ENCODE measurements at places on chromosomes 11 and 22. TPM values are rescaled to one million over a fixed set of nuclear protein-coding genes. Genes with fewer than 3 reads are reported as not detected.

The MAPK8IP2 gene
- 3.5 TPM for total RNA-seq

DNA sequence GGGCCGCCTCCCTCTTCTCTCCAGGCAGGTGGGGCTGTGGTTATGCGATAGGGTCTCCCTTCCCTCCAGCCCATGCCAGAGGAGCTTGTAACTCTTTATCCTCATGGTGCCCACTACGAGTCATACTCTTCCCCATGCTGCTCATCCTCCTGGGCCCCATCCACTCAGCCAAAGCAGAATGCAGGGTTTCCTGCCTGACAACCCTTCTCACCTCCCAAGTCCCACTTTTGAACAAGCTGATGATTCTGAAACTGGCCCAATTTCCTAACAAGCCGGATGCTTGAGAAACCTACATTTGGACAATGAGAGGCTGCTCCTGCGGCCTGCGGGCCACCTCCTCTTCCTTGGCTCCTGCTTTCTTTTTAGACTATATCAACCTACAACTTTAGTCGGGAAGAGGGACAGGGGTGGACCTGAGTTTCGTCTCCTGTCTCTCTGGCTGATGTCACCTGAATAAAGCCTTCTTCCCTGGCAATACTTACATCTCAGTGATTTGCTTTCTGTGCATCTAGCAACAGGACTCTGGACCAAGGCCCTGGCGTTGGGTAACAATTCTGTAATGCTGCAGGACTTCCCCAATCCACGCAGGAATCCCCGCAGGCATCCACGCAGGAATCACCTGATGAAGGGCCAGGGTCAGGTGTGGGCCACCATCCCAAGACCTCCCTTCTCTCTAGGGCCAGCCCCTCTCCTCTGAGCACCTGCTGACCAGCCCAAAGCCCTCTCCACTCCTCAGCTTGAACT, 1.5 kb upstream of the NDUFS8 start:
- no peak for DNase-seq

DNA sequence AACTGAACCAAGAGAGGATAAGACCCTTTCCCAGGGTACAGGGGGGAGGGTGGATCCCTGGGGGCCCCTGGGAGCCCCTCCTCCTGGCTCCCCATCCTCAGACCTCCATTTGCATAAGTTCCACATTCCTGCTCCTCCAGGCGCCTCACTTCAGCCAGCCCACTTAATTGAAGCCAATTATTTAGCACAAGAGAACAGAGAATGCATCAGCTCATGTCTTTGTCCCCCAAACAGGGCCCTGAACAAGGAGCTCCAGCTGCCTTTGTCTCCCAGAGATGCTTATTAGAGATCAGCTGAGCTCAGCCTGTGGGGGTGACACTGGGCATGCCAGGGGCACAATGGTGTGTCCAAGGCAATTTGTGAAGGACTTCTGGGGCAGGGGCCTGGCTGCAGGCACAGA, 89.9 kb upstream of the PRDM11 start:
- peak; percentile 71 for DNase-seq

DNA sequence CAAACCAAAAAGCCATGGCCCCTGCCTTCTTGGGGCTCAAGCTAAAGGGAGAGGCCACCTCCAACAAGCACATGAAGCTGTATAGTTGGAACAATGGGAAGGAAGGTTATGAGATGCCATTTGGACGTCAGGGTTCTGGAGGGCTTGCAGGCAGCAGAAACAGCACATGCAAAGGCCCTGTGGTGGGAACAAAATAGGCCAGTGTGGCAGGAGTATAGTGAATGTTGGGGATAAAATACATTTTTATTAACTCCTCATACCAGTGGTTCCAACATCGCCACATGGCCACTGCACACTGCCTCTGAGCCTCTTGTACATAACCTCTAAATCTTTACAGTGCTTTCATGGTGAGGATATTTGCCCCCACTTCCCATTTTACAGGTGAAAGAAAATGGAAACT, 32.2 kb upstream of the MN1 start:
- no peak for DNase-seq

The MRGPRX4 gene
- not detected for total RNA-seq

The MMP1 gene
- not detected for total RNA-seq

DNA sequence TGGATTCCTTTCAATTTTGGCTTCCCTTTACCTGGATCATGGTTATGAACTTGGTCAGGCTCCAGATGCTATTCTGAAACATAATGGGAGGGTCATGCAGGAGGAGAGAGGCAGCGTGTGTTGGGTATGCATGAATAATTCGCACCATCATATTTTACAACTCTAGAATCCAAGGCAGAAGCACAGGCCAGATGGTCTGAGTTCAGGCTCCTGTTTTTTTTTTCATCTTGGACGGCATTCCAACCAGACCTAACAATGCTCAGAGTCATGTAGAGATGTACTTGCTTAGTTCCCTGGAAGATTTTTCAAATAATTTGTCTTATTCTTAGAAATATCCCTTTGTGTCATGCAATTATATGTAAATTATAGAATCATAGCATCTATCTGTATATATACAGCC, 393.5 kb downstream of the JRKL start:
- DNase-seq: no peak

DNA sequence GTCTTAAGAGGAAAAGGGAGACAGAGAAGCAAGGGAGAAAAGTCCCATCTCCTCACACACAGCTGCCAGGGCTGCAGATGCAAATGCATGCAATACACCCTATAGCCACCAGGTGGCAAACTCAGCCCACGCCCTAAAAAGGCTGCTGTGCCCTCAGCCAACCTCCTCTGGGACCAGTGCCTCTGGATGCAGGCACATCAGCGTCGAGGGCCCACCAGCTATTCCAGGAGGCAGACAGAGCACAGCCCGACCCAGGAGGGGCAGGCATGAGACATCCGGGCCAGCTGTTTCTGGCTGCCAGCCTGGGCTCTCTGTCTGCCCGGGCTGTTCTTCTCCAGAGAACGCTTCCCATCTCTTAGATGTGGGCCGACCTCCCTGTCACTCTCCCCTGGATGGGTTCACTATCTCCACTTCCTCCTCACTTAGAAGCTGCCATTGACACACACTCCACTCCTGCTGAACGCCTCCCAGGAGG, 39.7 kb downstream of the TPBGL start:
- peak; percentile 92 for DNase-seq

DNA sequence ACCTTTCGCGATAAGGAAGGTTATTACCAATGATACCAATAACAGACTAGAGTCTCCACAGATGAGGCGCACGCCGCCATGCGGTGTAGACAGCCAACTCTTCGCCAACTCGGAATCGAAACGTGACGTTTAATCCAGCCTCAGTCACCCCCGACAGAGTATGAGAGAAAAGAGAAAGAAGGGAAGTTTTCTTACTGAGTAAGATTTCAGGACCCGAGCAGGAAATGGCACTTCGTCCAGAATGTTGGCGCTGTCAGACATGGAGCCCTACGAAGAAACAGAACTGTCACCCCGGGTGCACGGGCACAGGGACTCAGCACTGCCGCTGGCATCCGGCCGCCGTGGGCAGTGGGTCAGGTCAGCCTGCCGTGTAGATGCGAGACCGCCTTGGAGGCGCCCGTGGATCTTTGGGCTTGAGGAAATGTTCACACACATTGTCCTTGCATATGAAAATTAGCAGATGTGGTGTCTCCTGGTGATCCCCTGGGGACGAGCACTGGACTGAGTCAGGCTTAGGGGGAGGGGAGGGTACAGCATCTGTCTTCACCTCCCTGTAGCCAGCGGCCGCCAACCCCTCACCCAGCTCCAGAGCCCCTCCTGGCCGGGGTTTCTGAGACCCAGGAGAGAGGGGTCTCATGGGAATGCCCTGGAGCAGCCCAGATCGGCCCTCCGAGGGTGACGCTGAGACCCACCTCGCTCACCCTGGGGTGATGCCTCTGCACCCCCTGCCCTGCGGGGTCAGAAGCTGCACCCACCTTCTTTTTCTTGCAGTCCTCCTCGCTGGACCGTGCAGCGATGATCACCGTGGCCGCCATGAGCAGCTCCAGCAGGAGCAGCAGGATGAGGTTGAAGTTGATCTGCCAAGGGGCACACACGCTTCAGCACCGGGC, 8.3 kb downstream of the MLC1 start:
- DNase-seq: no peak

GRCh38 chr22:44284711-44285110, 28.0 kb downstream of the SHISAL1 start:
- DNase-seq: no peak

- DNase-seq: peak; percentile 46
These were observed 34.1 kb downstream of the OR4D9 start for GRCh38 chr11:59545179-59546020.

Measured in GM23338 (cell line).